ENCODE measurements at places on chromosomes 11 and 22.

GRCh38 chr11:33545931-33546330 is 154.7 kb downstream of the C11orf91 start:
- DNase-seq: peak; percentile 76

DNA sequence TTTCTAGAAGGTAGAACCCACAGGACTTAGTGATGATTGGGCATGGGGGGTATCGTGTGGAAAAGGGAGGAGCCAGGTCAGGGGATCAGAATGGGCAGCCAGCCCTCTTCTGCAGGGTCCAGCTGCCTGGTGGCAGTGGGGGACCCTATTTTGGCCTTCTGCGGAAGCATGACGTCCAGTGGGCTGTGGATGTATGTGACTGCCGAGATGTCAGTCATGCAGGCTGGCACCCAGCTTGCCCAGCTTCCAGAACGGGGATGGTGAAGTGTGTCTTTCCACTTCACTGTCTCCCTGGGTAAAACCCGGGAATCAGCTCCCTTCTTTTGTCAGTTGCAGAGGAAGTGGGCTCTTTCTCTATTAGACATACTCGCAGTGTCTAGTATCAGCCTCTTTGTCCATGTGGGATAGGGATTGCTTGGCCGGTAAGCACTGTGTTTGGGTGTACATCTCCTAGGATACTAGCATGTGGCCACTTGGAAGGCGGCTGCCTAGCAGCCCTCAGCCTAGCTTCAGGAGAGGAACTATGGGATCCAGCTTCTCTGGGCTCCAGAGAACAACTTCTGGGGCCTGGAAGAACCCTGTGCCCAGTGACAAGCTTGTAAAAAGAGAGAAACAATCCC is 51.4 kb downstream of the GRIK4 start:
- no peak for DNase-seq

- DNase-seq: no peak
Observed at GRCh38 chr11:119520966-119521365, 98.0 kb upstream of the THY1 start.

- no peak for DNase-seq
Observed at GRCh38 chr11:6843670-6844069, 1.8 kb upstream of the OR10A5 start.

DNA sequence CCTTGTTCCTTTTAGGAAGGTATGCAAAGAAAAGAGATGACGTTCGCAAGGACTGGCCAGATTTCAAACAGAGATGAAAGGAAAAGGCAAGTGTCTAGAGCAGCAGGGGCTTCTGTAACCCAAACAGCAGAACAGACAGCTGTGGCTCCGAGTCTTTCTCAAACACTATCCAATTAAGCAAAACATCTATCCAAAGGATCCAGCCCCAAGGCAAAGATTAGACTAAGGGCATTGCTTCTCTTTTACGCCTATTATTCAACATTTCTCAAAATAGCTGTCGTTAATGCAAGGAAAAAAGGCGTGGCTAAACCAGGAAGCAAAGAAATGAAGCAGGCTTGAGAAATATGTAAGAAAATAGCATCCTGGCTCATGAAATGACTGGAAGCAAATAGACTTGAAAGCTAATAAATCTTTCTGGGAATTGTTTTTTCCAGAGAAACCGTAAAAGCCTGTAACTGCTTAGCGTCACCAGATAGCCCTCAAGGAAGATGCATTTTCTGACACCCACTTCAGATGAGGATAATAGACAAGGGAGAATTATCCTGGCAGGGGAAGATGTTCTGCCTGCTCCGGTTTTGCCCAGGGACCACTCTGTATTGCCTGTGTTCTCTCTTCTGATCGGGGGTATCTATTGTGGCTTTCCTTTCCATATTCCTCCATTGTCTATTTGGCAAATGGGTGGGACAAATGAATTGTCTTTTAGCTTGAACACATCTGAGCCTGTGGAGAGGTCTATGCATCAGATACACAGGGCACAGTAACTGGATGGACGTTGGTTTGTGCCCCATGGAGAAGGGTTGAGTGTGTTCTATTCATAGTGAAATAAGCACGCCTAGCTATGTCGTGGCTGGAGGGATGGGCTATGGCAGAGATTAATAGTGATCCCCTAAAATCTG is 20.2 kb downstream of the C11orf96 start:
- DNase-seq: peak; percentile 47

DNA sequence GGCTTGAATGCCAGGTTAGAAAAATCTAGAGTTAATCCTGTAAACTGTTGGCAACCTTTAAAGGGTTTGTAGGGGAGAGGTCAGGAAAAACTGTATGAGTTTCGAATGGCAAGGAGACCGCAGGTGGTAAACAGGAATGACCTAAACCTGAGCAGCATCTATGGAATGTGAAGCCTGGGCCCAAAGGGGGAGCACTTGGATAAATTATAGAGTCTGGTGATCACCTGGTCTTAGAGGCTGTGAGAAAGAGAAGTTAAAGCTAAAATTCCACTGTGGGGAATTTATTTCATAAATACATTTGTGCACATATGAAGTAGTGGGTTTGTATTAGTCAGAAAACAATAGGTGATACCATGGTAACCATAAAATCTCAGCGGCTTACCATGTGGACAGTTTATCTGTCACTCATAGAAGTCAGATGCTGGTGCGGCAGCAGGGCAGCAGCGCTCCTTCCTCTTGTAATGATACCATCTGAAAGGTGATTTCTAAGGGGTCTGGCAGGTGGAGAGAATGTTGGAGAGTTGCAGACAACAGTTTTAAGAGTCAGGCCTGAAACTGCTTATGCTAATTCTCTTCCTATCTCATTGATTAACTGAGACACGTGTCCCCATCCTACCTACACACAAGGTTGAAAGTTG is 1104.4 kb upstream of the CCDC90B start:
- DNase-seq: peak; percentile 27

GRCh38 chr11:107646783-107647182 is 55.8 kb downstream of the ELMOD1 start:
- no peak for DNase-seq

GRCh38 chr11:2103668-2104523 is 35.3 kb downstream of the IGF2 start:
- DNase-seq: no peak

- DNase-seq: no peak
Observed at GRCh38 chr22:17794726-17795542, 20.7 kb upstream of the BID start.

All from fibroblast of upper back skin (primary cell).